Spleen (tissue), 13 donors: ENCODE measurements at places on chromosomes 7 and 10. TPM values are rescaled to one million over a fixed set of nuclear protein-coding genes. Genes with fewer than 3 reads are reported as not detected.
A peak's percentile ranks its signal among the peaks of the same experiment; 100 is the strongest.

DNA sequence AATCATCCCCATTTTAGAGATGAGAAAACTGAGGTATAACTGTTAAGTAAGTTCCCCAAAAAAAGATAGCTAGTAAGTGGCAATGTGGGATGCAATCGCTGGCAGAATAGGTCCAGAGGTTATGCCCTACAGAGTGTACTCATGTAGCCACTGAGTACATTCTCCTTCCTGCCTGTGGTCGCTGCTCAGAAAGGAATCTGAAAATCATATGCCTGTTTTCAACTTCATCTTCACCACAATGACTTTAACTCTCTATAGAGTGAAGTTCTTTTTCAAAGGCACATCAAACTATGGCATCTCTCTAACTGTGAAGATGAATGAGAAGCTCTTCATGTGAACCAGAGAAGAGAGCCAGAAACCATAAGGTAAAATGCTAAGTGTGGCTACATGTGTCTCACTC lies 162.2 kb upstream of the SLC25A13 start:
- H3K27me3 ChIP-seq = no peaks in the 10 kb centered on the region
- H3K36me3 ChIP-seq = no peaks in the 10 kb centered on the region
- no peak overlapping the region for H3K27ac ChIP-seq

GRCh38 chr7:134781171-134781570 lies 1.7 kb downstream of the CALD1 start:
- H3K4me3 ChIP-seq = peak overlapping the region; percentile 14
- H3K27me3 ChIP-seq = no peaks in the 10 kb centered on the region
- no peak for DNase-seq
- no peaks in the 10 kb centered on the region for H3K4me1 ChIP-seq
- H3K27ac ChIP-seq = peak overlapping the region; percentile 73

- no peak overlapping the region for H3K4me3 ChIP-seq
- H3K4me1 ChIP-seq = peaks cover 100% of the 10 kb centered on the region
- H3K36me3 ChIP-seq = peaks cover 79% of the 10 kb centered on the region
- no peak for DNase-seq
- no peaks in the 10 kb centered on the region for H3K27me3 ChIP-seq
Observed at GRCh38 chr10:124693396-124693795, 50.8 kb downstream of the FAM53B start.

GRCh38 chr10:37752334-37752875 lies 105.0 kb downstream of the ZNF248 start:
- no peaks in the 10 kb centered on the region for H3K27me3 ChIP-seq
- no peaks in the 10 kb centered on the region for H3K36me3 ChIP-seq
- no peak for DNase-seq

GRCh38 chr10:123408660-123409059 lies 254.5 kb downstream of the BUB3 start:
- H3K27ac ChIP-seq = no peak overlapping the region
- no peaks in the 10 kb centered on the region for H3K4me1 ChIP-seq

- H3K36me3 ChIP-seq = no peaks in the 10 kb centered on the region
- H3K27ac ChIP-seq = no peak overlapping the region
- H3K4me1 ChIP-seq = peaks cover 6% of the 10 kb centered on the region
- no peak overlapping the region for H3K4me3 ChIP-seq
Observed at GRCh38 chr7:80334196-80334595, 177.7 kb downstream of the GNAT3 start.

- DNase-seq = no peak
- no peaks in the 10 kb centered on the region for H3K36me3 ChIP-seq
- H3K4me3 ChIP-seq = no peak overlapping the region
- H3K27ac ChIP-seq = no peak overlapping the region
- H3K4me1 ChIP-seq = no peaks in the 10 kb centered on the region
- no peaks in the 10 kb centered on the region for H3K27me3 ChIP-seq
Observed at GRCh38 chr7:112357136-112357535, 93.1 kb upstream of the IFRD1 start.

DNA sequence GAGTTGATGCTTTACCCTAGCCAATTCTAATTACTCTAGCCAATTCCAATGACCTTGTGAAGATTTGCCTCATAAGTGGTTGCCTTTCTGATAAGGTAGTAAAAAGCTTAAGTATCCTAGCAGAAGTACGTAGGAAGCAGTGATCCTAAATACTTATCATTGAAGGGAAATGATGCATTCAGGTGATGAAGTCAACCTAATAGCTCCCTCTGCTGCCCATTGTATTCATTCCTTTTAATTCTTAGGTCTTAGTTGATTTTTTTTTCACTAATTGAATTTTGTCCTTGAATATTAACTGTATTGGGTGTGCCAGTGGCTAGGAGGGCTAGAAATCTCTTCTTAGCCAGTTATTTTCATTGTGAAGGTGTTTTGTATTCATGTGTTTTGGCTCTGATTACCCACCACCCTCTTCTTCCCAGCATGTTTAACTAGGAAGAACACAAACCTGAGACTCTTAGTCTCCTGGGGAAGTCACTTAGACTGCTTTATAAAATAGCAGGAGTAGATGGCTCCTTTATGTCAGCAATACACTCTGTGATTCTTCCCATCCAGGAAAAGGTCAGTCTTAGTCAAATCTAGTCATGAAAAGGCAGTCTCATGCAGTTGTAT lies 46.3 kb downstream of the PLEKHA8 start:
- peaks cover 5% of the 10 kb centered on the region for H3K36me3 ChIP-seq
- H3K4me1 ChIP-seq = no peaks in the 10 kb centered on the region

- no peak for DNase-seq
- H3K4me1 ChIP-seq = peaks cover 71% of the 10 kb centered on the region
- no peaks in the 10 kb centered on the region for H3K27me3 ChIP-seq
- H3K27ac ChIP-seq = peak overlapping the region; percentile 5
Observed at GRCh38 chr10:74035303-74035702, 37.4 kb downstream of the VCL start.

GRCh38 chr7:73669288-73669701 lies 1.7 kb downstream of the VPS37D start:
- no peak overlapping the region for H3K27ac ChIP-seq
- H3K36me3 ChIP-seq = no peaks in the 10 kb centered on the region
- peaks cover 29% of the 10 kb centered on the region for H3K4me1 ChIP-seq
- H3K4me3 ChIP-seq = no peak overlapping the region

GRCh38 chr7:39733881-39734632 lies 110.7 kb downstream of the RALA start:
- H3K4me1 ChIP-seq = peaks cover 46% of the 10 kb centered on the region
- H3K27ac ChIP-seq = peak overlapping the region; percentile 87
- no peaks in the 10 kb centered on the region for H3K27me3 ChIP-seq
- no peak for DNase-seq
- H3K36me3 ChIP-seq = no peaks in the 10 kb centered on the region

GRCh38 chr7:159119851-159120539 lies 24.7 kb downstream of the VIPR2 start:
- no peaks in the 10 kb centered on the region for H3K36me3 ChIP-seq
- no peak overlapping the region for H3K27ac ChIP-seq
- DNase-seq = peak; percentile 47
- H3K27me3 ChIP-seq = no peaks in the 10 kb centered on the region
- peaks cover 2% of the 10 kb centered on the region for H3K4me1 ChIP-seq
- H3K4me3 ChIP-seq = no peak overlapping the region

DNA sequence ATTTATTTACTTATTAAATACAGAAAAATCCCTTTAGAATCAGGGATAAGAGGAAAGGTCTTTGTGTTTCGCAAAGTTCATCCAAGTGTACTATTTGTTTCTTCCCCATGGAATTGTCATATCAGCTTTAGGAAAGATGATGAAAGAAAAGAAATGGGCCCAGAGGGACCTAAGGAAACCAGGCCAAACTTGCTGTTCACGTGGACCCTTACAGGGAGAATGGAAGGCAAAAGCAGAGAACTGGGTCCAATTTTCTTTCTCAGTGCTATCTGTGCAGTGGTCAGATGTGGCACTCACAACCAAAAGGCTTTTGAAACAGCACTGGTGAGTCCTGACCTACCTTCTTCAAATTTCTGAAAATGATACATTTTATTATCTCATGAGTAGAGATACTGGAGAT lies 53.6 kb upstream of the FAM133B start:
- H3K4me3 ChIP-seq = no peak overlapping the region
- no peaks in the 10 kb centered on the region for H3K36me3 ChIP-seq
- peaks cover 21% of the 10 kb centered on the region for H3K4me1 ChIP-seq
- H3K27ac ChIP-seq = no peak overlapping the region

DNA sequence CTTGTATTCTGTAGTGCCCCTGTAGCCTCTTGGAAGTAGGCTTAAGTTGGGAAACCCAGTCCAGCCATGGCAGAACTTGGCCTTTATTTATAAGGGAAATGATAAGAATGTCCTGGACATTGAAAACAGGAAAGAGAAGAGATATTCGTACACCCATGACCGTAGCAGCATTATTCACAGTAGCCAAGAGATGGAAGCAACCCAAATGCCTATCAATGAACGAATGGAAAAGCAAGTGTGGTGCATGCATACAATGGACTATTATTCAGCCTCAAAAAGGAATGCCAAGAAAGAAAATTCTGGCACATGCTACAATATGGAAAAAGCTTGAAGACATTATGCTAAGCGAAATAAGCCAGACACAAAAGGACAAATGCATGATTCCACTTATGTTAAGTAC lies 315.3 kb downstream of the CXCL12 start:
- no peak overlapping the region for H3K4me3 ChIP-seq
- H3K36me3 ChIP-seq = no peaks in the 10 kb centered on the region
- no peak overlapping the region for H3K27ac ChIP-seq

DNA sequence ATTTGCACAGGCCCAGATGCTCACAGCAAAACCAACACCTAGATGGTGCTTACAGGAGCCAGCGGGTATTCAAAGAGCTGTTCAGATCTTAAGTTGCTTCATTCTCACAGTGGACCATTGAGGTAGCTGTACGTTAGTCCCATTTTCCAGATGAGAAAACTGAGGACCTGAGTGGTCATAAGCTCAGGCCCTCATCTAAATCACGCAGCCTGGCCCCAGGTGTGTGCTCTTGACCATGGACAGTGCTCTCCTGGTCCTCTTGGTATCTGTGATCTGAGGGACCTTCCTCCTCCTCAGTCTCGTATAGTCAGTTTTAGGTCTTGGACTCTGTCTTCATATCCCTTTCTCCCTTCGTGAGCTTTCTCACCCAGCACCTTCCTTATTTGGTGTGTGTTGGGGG lies 43.7 kb downstream of the HTRA1 start:
- H3K27ac ChIP-seq = no peak overlapping the region
- no peaks in the 10 kb centered on the region for H3K27me3 ChIP-seq
- H3K4me3 ChIP-seq = no peak overlapping the region
- DNase-seq = no peak
- no peaks in the 10 kb centered on the region for H3K36me3 ChIP-seq

GRCh38 chr10:70593513-70593890 lies 9.0 kb downstream of the PRF1 start:
- no peak overlapping the region for H3K4me3 ChIP-seq
- peaks cover 29% of the 10 kb centered on the region for H3K4me1 ChIP-seq
- H3K27me3 ChIP-seq = no peaks in the 10 kb centered on the region
- no peak for DNase-seq

DNA sequence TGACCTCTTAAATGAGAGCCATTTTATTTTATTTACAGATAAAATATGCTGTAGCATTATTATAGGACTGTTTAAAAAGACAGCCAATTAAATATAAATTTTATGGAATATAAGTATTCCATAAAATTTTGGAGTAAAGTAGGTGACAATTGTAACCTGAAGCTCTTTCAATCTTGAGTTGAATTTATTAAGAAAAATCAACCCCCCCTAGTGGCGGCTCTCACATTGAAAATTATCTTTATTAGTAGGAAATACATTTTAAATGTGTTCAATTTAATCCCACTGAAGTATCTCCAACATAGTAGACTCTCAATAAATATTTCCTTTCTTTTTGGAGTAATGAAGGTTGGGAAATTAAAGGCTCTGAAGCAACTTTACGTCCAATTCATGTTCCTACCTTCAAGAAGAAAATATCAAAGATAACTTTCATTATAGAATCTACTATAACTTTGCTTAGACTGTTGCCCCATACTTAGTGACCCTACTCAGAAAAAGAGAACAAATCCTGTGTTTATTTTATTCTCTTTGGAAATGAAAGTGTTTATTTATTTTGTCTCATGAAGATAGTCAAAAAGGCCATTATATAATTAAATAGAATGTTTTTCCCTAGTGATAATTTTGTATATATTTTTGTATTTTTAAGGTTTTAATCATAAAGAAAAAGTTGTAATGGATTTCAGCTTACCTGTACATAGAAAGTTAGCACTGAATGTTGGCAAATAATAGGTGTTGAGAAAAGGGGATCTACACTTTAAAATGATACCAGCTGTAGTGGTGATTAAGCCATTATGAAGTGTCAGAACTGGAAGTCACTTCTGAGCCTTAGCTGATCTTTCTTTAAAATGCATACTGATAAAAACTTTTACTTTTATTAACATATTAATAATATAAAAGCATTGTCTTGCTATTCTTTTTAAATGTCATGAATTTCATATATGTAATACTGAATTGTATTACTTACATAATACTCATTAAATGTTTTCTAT lies 3.3 kb downstream of the AHR start:
- H3K4me3 ChIP-seq = peak overlapping the region; percentile 73
- H3K27me3 ChIP-seq = no peaks in the 10 kb centered on the region
- peak overlapping the region; percentile 96 for H3K27ac ChIP-seq
- H3K36me3 ChIP-seq = no peaks in the 10 kb centered on the region
- H3K4me1 ChIP-seq = peaks cover 21% of the 10 kb centered on the region

GRCh38 chr10:94238006-94238617 lies 124.6 kb downstream of the NOC3L start:
- H3K4me1 ChIP-seq = peaks cover 6% of the 10 kb centered on the region
- H3K4me3 ChIP-seq = no peak overlapping the region
- H3K36me3 ChIP-seq = no peaks in the 10 kb centered on the region
- H3K27me3 ChIP-seq = no peaks in the 10 kb centered on the region
- H3K27ac ChIP-seq = no peak overlapping the region

- H3K36me3 ChIP-seq = no peaks in the 10 kb centered on the region
- no peak overlapping the region for H3K27ac ChIP-seq
- H3K27me3 ChIP-seq = no peaks in the 10 kb centered on the region
- peaks cover 30% of the 10 kb centered on the region for H3K4me1 ChIP-seq
- DNase-seq = no peak
- no peak overlapping the region for H3K4me3 ChIP-seq
Observed at GRCh38 chr7:50632561-50633413, 67.6 kb upstream of the DDC start.

GRCh38 chr7:94174956-94175355 lies 170.8 kb upstream of the BET1 start:
- no peak overlapping the region for H3K27ac ChIP-seq
- H3K27me3 ChIP-seq = no peaks in the 10 kb centered on the region
- no peak for DNase-seq
- no peaks in the 10 kb centered on the region for H3K36me3 ChIP-seq

GRCh38 chr10:89645742-89646172 lies 715 bp upstream of the PANK1 start:
- no peaks in the 10 kb centered on the region for H3K36me3 ChIP-seq
- H3K27ac ChIP-seq = peak overlapping the region; percentile 86
- peak overlapping the region; percentile 97 for H3K4me3 ChIP-seq
- H3K27me3 ChIP-seq = no peaks in the 10 kb centered on the region

- no peaks in the 10 kb centered on the region for H3K36me3 ChIP-seq
- no peak overlapping the region for H3K4me3 ChIP-seq
- DNase-seq = no peak
- H3K27me3 ChIP-seq = no peaks in the 10 kb centered on the region
- no peak overlapping the region for H3K27ac ChIP-seq
Observed at GRCh38 chr7:41869091-41869490, 166.2 kb upstream of the INHBA start.

Gene FAM25G
- not detected for polyA plus RNA-seq

Gene PLEKHS1
- 0.07 TPM for polyA plus RNA-seq

Gene TFR2
- polyA plus RNA-seq = 1.8 TPM

Gene EPHA1
- polyA plus RNA-seq = 1.5 TPM

Gene TET1
- polyA plus RNA-seq = 0.16 TPM

Gene RARRES2
- polyA plus RNA-seq = 165 TPM
